ENCODE measurements at places on chromosomes 2 and 18.

DNA sequence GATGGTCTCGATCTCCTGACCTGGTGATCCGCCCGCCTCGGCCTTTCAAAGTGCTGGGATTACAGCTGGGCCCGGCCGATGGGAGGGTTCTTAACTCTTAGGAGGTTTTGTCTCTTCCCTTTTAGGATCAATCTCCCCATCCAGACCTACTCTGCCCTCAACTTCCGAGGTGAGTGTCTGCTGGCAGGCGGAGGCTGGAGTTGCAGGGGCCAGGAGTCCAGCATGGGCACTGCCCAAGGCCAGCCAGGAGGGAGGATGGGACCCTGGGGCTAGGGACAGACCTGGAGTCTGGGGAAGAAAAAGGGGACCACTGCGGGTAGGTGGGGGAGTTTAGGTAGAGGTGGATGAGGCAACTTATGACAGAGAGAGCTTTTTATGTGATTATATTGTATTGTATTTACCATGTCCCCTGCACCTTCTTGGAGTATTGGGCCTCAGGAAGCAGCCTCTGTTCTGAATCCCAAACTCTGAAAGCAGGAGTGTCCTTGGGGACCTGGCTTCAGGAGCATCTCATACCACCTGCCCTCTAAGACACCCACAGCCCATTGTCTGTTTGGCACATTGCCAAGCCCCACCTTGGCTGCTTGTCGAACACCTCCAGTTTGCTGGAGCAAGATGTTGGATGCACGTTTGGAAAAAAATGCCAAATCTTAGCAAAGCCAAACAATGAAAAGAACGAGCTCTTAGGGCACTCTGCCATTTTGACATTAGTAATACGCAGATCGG is 5.6 kb downstream of the DES start:
- DNase-seq = no peak

DNA sequence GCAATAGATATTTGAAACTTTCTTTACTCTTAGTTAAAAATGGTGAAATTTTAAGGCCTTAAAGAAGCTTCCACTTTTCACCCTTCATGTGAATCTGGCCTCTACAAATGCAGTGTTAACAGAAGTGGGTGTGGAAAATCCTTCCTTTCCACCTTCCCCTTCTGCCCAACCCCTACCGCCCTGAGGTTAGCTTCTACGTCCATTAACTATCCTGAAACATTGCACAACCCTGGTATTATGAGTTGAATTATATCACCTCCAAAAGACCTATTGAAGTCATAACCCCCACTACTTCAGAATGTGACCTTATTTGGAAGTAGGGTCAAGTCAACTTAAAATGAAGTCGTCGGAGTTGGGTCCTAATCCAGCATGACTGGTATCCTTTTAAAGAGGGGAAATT is 80.8 kb upstream of the ACSL3 start:
- DNase-seq = no peak

GRCh38 chr18:22115573-22115972 is 53.8 kb upstream of the GATA6 start:
- peak; percentile 89 for DNase-seq

GRCh38 chr2:228072669-228073068 is 108.8 kb downstream of the SPHKAP start:
- no peak for DNase-seq

DNA sequence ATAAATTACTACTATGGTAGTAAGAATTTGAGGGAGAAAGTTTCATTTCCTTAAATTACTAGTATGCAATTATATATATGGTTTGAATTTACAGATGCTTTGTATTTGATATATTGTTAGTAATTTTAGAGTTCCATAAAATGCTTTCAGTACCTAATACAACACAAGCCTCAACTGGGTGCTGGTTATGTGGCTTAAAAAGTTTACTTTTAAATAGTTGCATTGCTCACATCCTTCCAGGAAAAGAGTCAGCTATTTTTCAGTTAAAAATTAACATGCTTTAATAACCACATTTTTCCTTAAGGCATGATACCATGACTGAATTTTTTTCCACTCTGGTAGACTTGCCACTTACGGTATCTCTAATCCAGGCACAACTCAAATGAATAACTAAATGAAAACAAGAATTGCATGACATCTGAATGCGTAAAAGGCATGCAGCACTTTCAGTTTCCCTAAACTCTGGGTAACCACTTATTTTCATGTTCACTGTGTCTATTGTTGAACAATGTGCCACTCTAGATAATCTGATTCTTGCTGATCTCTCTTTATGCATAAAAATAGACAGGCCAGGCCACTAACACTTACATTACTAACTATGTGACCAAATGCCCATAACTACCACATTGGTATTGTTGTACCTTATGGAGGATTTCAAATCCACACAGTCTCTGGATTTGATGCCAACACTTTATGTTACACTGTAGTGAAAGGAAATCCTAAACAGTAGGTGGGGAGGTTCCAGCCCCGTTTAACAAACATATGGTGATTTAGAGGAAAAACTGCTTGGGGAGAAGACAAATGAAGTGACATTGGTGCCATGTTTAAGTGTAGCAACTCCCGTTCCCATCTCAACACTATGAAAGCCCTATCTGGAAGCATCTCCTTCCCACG is 35.5 kb upstream of the SLC35F5 start:
- peak; percentile 51 for DNase-seq

- no peak for DNase-seq
Measured at GRCh38 chr18:4454537-4455112, 482 bp downstream of the DLGAP1 start.

- no peak for DNase-seq
Measured at GRCh38 chr2:176582990-176583481, 313.8 kb downstream of the MTX2 start.

DNA sequence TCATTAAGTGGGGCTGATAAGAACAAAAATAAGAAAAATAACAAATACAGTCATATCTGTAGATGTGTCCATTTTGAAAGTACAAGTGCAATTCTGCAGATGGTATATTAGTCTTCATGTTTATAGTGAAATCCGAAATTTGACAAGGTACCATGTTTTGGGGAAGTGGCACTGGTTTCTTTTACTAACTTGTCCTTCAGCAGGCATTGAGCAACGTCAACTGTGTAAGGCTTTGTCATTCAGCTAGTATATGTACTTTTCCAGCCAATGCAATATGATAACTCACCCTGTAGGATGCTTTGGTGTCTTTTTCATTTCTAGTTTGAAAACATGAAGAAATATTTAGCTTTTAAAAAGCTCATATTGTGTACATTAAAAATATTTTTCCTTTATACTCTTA is 139.9 kb downstream of the MCFD2 start:
- no peak for DNase-seq

DNA sequence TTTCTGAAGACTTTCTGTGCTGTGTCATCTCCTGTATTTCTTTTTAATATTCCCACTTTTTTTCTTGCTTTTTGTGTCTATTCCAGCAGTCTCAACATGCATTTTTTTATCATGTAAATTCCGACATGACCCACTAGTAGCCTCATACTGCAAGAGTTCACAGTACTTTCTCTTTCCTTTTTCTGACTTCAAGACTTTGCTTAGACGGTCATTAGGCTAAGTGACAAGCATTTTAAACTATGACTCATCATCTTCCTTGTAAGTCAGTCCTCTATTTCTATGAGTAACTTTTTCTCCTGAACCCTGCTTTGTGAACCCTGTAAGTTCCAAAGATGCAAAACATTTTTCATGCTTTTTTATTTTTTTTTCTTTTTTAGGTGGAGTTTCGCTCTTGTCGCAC is 381.2 kb downstream of the TXNL1 start:
- DNase-seq = peak; percentile 16

GRCh38 chr2:74333175-74333574 is 10.0 kb downstream of the SLC4A5 start:
- DNase-seq = peak; percentile 42

GRCh38 chr18:59021500-59021899 is 118.2 kb upstream of the SEC11C start:
- peak; percentile 13 for DNase-seq

DNA sequence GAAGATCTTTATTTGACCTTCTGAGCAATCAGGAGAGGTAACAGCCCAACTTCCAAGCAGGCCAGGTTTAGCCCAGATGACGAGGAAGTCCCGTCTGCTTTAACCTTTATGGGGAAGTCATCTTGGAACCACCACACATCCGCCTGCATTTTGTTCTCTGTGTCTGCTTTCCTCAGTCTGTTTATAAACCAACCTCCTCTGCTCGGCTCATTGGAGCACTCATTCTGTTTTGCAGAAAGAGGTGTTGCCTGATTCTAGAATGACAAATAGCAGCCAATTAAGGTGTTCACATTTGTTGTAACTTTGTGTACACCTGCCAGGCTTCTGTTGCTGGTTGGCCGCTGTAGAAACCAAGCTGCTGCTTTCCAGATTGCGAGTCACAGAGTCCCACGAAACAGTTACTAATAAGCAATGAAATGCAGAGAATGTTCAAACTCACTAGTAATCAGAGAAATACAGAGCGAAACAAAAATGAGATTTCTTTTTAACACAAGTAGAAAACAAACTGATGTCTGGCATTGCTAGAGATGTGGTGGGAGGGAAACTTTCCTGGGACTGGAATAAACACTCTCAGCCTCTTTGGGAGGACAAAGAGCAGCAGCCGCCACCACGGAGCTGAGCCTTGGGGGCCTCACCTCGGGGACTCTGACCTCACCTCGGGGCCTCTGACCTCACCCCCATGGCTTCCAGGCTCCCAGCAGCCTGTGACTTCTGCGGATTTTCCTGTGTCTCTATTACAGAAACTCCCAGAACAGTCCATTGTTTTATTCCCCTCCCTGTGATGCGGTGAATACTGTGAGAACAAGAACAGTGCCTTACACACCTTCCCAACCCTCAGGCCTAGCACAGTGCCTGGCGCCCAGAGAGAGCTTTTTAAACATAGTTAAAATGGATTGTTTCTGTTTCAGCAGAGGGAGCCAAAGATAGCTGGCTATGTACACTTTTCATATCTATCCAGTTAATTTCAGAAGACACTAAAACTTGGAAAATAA is 64.0 kb downstream of the MBP start:
- DNase-seq = peak; percentile 42

- no peak for DNase-seq
Measured at GRCh38 chr18:10100941-10101701, 187.3 kb downstream of the VAPA start.

DNA sequence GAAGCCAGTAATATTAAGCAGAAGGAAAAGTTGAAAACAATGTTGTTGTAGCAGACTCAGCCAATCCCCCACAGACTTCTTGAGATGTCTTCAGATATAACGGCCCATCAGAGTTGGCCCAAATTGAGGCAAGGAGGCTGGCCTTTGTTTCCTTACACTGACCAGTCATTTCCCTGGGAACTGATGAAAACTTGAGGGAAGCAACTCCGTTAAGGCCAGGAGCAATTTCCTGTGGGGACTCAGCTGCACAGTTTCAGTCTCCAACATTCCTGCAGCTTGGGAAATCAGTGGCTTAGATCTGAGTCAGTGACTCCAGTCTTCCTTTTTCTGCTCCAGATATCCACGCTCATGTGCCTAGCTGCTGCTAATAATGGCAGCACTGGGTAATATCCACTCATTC is 75.7 kb downstream of the FTCDNL1 start:
- DNase-seq = no peak

- DNase-seq = no peak
Measured at GRCh38 chr2:136282251-136282650, 164.3 kb upstream of the CXCR4 start.

DNA sequence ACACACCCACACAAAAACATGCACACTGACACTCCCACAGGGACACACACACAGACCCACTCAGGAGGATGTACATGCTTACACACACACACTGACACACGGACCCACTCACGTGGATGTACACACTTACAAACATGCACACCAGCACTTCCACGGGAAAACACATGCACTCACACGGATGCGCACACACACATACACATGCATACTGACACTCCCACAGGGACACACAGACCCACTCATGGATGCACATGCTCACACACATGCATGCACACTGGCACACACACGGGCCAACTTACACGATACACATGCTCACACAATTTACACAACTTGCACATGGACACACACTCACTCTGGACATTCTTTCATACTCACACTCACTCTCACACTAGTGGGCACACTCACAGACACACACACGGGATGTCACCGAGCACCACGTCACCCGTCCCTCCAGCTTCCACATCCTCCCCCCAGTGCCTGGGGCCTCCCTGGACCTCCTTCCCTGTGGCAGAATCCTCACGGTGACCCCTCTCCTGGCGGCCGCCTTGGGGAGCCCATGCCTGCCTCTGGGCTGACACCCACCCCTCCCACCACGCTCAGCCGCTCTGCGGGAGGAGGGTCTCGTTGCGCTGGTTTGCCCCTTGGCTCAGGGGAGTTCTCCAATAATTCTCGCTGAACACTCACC is 58.5 kb downstream of the TWIST2 start:
- DNase-seq = no peak

DNA sequence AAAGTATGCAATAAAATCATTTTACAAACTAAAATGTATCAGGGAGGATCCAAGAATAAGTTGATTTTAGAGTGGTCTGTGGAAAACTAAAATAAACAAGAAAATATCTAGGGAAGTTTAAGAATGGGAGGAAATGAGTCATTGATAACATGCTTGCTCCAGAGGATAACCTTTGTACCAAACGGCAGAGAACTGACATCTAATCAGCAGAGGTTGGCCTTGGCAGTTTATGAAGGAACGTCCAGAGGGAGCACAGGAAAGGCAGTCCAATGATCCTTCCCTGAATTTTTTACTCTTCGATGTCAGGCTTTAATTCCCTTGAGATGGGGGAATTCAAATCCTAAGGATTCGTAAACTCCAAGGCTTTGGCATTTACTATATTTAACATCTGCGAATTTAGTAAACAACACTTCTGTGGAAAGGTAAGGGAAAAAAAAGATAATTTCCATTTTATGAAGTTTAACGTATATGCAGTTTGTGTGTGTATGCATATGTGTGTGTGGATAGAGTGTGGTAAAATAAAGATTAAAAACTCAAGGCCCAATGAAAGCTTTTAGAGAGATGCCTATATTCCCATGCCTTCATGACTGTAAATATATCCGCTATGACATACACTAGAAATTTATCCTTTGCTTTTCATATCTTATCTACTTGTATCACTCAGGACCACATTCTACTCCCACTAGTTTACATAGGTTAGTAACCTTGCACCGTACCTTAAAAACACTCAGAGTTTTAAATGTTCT is 8.7 kb upstream of the INPP1 start:
- peak; percentile 95 for DNase-seq

GRCh38 chr2:60320724-60321123 is 232.7 kb downstream of the BCL11A start:
- DNase-seq = no peak

GRCh38 chr2:160309585-160309984 is 109.5 kb upstream of the ITGB6 start:
- DNase-seq = no peak

DNA sequence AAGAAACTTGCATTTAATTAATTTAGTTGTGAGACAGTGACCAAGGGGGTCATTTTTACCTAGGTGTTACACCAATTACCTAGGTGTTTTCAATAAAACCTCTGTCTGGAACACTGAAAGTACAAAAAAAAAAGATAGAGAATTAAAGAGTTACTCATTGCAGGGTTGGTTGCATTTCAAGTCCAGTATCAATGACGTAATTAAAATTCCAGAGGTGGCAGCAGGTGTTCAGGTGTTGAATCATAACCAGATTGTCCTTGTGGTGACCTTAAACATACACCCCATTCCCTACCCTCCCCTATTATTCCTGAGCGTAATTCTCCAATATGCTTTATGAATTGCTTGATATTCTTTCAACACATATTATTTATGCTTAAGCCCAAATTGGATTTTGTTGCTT is 352.0 kb upstream of the SLC8A1 start:
- peak; percentile 37 for DNase-seq

GRCh38 chr2:26942543-26943295 is 27.7 kb upstream of the MAPRE3 start:
- peak; percentile 73 for DNase-seq

GRCh38 chr18:47545613-47546012 is 294.2 kb upstream of the SKOR2 start:
- DNase-seq = no peak

- DNase-seq = no peak
Measured at GRCh38 chr2:120250640-120251039, 2.0 kb upstream of the RALB start.
